Fibroblast of skin of left quadriceps (primary cell): ENCODE measurements at places on chromosomes 5 and 9.

GRCh38 chr5:132905938-132906337 lies 32.5 kb downstream of the LEAP2 start:
- no peak for DNase-seq

GRCh38 chr5:93777620-93778019 lies 36.2 kb upstream of the POU5F2 start:
- DNase-seq = no peak

- DNase-seq = no peak
These were observed 14.4 kb upstream of the GALNT10 start for GRCh38 chr5:154176181-154176580.

DNA sequence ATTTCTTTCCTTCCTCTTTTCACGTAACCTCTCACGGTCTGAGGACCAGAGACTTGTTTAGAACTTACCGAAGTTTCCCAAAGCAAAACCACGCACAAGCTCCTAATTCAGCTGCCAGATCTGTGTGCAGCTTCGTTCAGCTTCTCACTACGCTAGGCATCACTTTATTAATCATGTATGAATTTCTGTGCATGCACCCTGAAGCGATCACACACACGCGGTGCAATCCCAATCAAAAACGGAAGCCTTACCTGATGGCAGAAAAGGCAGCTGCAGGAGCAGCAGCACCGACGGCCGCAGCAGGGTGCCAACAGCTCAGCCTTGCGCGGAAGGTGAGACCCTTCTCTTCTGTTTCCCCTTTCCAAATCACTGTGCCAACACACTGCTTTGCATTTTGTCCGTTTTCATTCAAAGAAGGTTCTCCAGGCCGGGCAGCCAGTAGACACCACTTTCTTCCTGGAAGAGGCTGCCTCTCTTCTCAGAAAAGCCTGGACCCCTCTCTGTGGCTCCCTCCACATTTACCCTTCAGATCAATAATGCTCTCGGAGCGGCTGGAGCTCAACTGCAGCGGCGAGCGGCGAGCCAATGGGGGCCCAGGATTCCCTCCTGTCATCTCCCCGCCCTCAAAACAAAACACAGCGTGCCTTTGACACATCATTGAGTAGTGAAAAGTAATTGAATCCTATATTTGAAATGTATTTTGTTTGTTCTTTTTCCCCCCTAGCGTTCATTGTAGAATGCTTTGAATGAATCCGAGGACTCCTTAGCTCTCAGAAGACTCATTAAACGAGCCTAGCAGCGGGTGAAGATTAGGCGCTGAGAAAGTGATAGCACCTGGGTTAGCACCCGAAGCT lies at the start of gene CDH12:
Gene CDH12 (minus strand): TSS at position 538 of the 854 bp plus-strand sequence.
- no peak for DNase-seq

DNA sequence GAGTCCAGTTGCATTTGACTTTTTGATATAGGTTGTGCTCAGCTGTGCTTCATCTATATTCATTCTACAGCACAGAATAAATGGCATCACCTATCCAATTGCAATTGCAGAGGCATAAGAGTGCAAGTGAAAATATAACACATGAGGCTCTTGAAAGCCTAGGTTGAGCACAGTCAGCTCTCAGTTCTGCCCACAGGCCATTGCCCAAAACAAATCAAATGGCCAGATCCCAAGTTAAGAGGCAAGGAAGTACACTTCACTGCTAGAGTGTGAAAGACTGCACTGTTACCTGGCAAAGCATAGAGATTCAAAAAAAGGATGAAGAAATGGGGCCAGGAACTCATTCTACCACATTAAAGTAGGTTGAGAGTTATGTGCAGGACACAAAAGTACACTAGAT lies 305.5 kb upstream of the SEMA6A start:
- no peak for DNase-seq

GRCh38 chr9:127940593-127940992 lies 2.9 kb upstream of the DPM2 start:
- no peak for DNase-seq

- no peak for DNase-seq
These were observed 94.3 kb downstream of the PCDH1 start for GRCh38 chr5:141783947-141784296.

DNA sequence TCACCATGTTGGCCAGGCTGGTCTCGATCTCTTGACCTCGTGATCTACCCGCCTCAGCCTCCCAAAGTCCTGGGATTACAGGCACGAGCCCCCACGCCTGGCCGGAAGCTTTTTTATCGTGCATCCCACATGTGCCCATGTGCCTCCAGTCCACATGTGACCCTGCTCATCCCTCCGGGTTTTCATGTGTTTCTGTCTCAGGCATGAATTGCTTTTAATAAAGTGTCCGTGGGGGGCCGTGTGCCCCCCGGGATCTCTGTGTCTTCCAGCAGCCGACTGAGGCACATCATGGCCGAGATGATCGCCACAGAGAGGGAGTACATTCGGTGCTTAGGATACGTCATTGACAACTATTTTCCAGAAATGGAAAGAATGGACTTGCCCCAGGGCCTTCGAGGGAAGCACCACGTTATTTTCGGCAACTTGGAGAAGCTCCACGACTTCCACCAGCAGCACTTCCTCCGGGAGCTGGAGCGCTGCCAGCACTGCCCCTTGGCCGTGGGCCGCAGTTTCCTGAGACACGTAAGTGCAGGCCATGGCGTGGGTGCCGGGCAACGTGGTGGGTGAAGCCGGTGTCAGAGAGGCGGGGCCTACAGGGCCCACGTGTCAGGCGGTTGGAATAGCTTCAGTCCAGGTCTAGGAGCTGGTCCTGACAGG lies 22.1 kb upstream of the LRRC14B start:
- DNase-seq = no peak

DNA sequence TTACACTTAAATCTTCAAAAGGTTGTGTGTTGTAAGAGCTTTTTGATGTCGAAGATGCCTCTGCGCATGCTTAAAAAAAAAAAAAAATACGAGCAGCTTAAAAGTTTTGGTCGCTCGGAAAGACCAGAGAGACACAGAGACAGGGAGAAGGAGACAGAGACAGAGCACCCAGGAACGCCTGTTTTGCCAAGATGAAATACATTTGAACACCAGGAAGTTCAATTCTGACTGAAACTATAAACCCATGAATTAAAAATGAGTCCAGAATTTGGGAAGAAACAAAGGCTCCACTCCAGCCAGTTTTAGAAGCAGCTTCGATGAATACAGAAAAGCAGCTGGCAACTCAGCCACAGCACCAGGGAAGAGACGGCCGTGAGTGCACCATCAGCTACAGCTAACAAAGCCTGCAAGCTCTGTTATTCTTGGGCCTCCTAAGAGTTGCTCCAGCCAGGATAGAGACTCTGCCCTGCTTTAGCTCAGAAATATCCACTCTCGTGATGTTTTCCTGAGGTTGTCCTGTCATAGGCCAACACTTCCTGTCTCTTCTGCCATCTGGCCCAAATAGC lies 2.5 kb upstream of the ZNF474 start:
- DNase-seq = no peak

DNA sequence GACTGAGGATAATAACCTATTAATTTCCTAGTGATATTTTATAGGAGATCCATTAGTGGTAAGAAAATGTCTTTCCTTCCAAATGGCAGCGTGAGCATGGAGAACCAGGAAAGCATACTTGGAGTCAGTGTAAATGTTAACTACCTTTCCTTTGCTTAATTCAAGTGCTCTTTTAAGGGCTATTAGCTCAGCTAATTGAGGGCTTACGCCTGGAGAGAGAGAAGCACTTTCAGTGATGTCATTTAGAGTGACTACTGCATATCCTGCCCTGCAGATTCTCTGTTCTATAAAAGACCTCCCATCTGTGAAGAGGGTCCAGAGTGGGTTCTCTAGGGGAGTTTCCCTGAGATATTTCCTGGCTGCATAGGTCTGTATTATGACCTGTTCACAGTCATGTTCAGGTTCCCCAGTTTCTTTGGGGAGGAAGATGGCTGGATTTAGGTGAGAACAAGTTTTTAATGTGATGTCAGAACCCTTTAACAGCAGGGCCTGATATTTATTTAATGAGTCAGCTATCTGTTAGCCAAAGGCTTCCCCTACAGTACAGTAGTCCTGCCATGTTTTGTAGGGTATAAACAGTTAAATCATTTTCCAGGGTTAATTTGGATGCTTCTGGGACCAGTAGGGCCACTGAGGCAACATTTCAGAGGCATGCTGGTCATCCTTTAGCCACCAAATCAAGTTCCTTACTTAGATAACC lies 89.6 kb downstream of the TRIM36 start:
- DNase-seq = no peak

GRCh38 chr5:39256477-39257235 lies 37.3 kb upstream of the FYB1 start:
- DNase-seq = peak; percentile 24

DNA sequence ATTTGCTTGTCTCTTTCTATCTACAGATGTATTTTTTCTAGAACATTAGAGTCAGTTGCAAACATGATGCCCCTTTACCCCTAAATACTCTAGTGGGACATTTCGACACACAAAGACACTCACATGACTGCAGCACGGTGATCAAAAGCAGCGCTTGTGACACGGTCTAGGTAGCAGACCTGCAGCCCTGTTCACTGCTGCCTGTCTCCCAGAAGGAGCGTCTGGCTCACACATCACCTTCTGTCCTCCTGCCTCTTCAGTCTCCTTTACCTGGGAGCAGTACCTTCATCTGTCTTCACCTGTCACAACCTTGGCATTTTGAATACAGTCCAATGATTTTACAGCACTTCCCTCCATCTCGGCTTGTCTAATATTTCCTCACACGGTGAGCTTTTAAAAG lies 51.9 kb upstream of the SH3PXD2B start:
- no peak for DNase-seq

GRCh38 chr5:163569284-163569683 lies 63.9 kb downstream of the MAT2B start:
- DNase-seq = no peak

GRCh38 chr9:113868501-113868900 lies 7.6 kb upstream of the ZNF618 start:
- no peak for DNase-seq

DNA sequence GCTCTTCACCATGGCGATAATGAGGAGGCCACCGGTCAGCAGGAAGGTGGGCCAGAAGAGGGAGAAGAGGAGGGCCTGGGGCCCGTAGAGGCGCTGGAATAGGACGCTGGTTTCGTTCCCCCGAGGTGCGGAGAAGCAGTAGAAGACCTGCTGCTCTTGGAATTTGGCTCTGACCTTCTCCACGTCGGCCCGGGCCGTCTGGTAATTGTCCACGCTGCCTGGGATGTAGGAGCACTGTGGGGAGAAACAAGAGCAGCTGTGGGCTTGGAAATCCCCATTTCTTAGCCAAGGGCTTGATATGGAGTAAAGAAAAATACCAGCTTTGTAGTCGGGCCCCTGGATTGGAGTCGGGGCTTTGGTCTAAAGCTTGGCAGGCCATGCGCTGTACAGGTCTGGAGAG lies 10.4 kb downstream of the KCNMB1 start:
- DNase-seq = no peak

GRCh38 chr5:114335391-114335790 lies 26.5 kb upstream of the KCNN2 start:
- peak; percentile 60 for DNase-seq

- DNase-seq = no peak
These were observed 182.7 kb downstream of the ERCC6L2 start for GRCh38 chr9:96058218-96058617.

GRCh38 chr5:156361436-156362109 lies 34.6 kb downstream of the SGCD start:
- peak; percentile 57 for DNase-seq

GRCh38 chr9:72540348-72540873 lies 19.0 kb downstream of the TMC1 start:
- no peak for DNase-seq
